ENCODE measurements at places on chromosomes 4 and X.

DNA sequence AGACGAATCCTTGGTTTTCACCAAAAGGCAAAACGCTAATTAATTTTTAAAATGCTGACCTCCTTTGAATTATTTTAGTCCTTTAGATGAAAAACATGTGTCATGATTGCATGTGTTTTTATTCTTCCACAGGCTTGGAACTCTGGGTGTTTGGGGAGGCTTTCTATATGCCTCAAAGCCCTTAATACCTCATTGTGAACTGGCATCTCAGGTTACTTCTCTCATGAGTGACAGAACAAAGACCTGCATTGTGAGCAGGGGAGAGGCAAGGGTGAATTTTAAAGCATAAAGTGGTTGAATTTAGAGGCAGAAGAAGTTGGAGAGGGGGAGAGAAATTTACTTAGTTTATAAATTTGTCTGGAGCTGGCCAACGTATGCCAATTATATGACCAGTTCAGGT, 119.5 kb downstream of the ARSF start:
- DNase-seq: no peak

DNA sequence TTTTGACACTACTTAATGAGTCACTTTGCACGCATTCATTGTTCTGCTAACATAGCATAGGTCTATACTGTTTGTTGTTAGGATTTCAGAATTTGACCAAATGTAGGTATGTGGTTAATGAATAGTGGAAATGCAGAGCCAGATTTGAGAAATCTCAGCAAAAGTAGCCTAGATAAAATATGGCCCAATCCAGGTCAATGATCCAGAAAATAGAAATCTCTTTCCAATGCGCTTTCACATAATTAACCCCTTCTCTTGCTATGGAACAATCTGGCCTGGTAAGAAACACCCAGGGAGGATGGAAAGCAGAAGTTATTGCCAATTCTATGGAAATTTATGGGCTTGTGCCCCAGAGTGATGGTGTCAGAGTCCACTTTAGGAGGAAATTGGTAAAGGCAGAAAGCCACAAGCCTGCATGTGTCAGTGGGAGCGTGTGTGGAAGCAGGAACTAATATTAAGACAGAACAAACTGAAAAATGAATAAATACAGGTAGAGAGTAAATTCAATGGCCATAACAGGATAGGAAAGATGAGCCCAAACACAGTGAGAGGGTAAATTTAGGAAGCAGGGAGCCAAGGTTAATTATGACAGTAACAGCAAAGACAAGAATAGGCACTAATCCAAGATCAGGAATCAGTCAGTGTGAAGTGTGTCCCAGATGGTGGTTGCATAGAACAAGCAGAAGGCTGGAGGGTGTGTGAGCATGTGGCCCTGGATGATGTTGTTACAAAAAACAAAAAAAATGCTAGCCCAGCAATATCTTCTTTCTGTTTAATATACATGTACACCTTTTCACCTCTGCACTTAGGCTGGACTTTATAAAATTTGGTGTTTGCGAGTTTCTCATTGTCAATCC, 102.9 kb downstream of the SYTL5 start:
- DNase-seq: no peak

- DNase-seq: peak; percentile 41
Observed at GRCh38 chrX:49761481-49761880, 65.7 kb upstream of the PAGE1 start.

DNA sequence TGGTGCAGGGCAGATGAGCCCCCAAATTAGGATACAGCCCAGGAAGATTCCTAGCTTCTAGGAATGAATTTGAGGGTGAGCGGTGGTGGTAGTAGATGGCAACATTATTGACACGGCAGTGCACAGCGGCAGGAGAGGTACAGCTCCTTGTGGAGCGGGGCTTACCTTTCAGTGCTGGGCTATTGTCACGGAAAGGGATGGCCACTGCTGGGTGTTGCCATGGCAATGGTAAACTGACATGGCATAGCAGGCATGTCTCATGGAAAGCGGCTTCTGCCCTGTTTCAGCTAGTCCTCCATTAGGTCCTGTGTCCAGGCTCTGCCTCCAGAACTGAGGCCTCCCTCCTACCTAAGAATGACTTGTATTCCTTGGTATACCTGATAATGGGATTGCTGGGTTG, 81.8 kb upstream of the WDR1 start:
- DNase-seq: no peak

- DNase-seq: peak; percentile 67
Observed at GRCh38 chr4:128525387-128525786, 237.8 kb upstream of the PGRMC2 start.

- DNase-seq: peak; percentile 53
Observed at GRCh38 chrX:70970482-70970995, 39.6 kb upstream of the SLC7A3 start.

- DNase-seq: no peak
Observed at GRCh38 chr4:139535871-139536234, 20.2 kb downstream of the SETD7 start.

DNA sequence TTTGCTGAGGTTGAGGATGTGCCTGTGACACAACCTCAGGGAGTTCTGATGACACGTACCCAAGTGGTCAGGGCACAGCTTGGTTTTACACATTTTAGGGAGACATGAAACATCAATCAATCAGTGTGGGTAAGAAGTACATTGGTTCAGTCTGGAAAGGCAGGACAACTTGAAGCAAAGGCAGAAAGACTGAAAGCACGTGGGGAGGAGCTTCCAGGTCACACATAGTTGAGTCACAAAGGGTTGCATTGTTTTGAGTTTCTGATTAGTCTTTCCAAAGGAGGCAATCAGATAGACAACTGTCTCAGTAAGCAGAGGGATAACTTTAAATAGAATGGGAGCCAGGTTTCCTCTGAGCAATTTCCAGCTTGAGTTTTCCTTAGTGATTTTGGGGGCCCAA, 1910.0 kb upstream of the AGA start:
- DNase-seq: no peak

DNA sequence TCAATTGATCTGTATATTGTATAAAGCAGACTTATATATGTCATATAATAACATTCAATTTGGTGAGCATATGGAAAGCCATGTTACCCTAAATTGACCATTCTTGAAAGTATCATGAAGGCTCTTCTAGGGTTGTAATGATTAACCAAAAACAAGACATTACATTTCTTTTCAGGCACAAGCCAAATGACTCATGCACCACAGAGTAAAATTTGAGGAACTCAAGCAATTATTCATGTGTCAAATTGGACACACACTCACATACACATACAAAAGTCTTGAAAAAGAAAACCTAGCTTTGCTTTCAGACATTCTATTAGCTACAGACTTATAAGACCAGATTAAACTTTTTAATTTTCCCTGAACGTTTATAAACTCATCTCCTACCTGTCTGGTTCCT, 146.5 kb upstream of the PCDH18 start:
- peak; percentile 39 for DNase-seq

GRCh38 chrX:74593593-74593992, 20.8 kb downstream of the RLIM start:
- DNase-seq: peak; percentile 57

GRCh38 chrX:23327104-23327503, 7.5 kb upstream of the PTCHD1 start:
- no peak for DNase-seq

DNA sequence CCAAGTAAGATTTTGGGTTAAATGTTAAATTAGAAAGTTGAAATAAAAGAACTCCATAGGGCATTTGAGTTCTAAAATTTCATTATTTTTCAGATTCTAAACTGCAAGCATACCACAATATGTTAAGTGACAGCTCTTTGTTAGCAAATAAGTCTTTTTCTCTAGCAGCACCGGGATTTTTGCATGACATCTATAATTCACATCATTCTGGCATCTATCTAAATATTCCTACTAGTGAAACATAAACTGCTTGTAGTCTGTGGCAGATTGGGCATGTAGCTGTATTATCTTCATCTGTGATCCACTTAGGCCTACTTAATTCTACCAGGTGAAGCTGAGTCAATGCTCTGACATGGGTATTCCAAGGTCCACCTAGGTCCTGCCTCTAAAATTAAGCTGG, 32.1 kb upstream of the KLHL13 start:
- no peak for DNase-seq

DNA sequence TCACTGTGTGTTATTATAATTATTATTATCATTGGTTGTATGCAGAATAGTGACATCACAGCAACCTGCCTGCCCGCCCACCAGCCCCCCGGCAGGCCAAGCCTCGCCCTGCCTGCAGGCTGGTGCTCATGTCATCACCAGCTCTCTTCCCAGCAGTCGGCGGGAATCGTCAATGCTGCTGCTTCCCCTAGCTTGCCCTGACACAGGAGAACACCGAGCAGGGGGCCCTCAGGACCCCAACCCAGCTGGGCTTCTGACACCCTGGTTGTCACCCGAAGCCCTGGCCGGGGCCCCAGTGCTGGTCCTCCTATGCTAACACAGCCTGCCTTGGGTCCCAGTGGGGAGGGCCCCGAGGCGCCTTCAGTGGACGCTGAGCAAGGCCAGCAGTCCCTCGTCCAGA, 100.6 kb downstream of the PPP2R2C start:
- DNase-seq: no peak

DNA sequence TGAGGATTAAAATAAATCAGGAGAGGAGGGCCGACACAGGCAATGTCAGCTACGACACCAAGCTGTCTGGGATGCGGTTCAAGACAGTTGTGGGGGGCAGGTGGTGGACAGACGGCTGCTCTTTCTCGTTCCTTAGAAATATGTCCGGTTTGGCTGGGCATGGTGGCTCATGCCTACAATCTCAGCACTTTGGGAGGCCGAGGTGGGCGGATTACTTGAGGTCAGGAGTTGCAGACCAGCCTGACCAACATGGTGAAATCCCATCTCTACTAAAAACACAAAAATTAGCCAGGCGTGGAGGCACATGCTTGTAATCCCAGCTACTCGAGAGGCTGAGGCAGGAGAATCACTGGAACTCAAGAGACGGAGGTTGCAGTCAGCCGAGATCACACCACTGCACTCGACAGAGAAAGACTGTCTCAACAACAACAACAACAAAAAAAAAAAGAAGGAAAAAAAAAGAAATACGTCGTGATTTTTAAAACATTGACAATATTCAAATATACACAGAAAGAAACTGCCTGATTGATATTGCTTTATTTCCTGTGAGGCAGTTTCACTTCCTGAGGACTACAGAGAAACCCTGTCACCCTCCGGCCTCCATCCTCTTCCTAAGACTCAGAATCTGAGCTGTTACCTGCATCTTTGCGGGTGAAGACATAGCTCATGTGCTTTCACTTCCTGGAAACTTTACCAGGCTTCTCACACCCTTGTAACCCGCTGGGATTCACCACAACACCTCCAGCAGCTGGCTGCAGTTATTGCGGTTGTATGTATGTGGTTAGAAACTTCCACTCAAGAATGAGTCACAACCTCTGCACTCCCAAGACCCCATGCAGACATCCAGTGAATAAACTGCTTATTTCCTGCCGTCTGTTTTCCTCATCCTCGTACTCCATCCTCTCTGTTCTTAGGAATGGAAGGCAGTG, 63.8 kb upstream of the STS start:
- DNase-seq: peak; percentile 92

GRCh38 chrX:40144576-40144975, 46.8 kb upstream of the BCOR start:
- DNase-seq: no peak

GRCh38 chr4:77146186-77147078, 10.6 kb upstream of the CCNG2 start:
- DNase-seq: no peak

GRCh38 chr4:33966808-33967207, 2277.5 kb downstream of the ARAP2 start:
- no peak for DNase-seq

GRCh38 chr4:44872246-44872645, 145.9 kb upstream of the GNPDA2 start:
- no peak for DNase-seq

- DNase-seq: peak; percentile 59
Observed at GRCh38 chr4:95701500-95702170, 138.3 kb upstream of the PDHA2 start.

Data from choroid plexus epithelial cell (primary cell).